ENCODE measurements at places on chromosomes 3 and 15.
A peak's percentile ranks its signal among the peaks of the same experiment; 100 is the strongest.

DNA sequence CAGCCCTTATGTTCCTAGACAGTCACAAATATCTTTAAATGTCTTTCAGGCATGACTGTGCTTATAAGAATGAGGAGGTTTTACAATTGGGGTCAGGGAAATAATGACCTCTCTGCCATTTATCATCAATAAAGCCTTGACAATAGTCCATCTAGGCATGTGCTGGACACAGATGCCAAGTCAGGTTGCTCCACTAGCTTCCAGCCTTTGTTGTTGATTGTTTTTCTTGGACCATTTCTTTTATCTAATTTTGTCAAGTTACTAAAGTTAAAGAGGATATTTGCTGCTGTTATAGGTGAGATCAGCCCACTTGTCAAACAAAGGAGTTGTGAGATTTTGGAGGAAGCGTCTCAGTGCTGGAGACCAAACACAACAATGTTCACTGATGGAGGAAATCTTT, 628.0 kb downstream of the ROBO2 start:
- DNase-seq: no peak

GRCh38 chr15:84816694-84817465, at the start of gene ALPK3:
Gene ALPK3, plus strand, starts transcription at chr15:84817356. Its CDS starts 97 bp downstream, at chr15:84817453.
- no peak for DNase-seq

DNA sequence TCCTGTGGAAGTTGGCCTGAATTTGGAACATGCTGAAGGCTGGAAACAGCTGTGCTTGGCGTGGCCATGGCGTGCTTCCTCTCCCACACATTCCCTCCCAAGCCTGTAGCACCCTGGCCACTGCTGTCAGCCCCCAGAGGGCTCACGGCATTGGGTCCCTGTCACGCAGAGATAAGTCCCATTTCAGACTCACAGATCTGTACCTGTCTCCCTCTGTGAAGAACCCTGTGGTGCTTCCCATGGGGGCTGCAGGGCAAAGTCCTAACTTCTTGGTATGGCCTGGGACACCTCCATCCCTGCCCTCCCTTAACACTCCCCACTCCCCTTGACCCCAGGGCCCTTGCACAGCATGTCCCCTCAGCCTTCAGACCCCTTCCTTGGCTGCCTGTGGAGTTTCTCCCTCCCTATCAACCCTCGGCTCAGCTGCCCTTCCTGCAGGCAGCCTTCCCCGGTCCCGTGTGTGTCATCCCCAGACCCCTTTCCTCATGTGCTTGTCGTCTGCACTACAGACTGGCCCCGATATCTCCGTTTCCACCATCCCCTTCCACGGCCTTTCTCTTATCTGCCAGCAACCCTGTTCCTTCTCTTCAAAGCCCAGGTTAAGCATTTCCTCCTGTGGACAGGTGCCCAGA, 28.6 kb downstream of the ABTB1 start:
- DNase-seq: no peak

DNA sequence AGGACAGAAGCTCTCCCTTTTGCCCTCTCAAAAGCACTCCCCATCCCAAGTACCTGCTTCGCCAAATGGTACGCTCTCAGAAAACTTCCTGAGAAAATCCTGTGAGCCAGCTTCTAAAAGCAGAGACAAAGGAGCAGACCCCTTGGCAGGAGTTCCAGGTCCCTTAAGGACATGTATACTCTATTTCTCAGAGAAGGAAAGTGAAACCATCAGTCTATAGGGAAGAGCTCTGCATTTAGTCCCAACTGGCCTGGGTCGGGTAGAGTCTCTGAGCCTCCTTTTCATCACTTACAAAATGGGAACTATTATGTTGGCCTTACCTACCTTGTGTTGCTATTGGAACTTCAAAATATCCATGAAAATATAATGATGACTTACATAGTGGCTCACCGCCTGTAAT, 19.7 kb downstream of the DAPK2 start:
- no peak for DNase-seq

- peak; percentile 70 for DNase-seq
Measured at GRCh38 chr15:50051811-50052419, 67.1 kb downstream of the ATP8B4 start.

DNA sequence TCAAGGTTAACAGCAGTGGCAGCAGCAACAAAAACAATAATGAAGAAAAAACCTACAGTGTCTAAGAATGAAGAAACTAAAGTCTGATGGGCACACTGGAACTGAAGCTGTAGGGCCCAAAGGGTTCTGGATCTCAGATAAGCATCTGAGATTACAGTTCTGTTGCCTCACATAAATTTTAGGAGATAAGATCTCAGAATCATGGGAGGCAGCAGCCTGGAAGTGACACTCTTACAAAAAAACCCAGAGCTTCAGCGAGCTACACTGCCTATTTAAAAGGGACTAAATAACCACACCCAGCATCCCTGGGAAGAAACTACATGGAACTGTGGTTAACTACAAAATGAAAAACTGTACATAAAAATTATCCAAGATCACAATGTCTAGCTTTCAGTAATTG, 61.2 kb downstream of the PLD1 start:
- no peak for DNase-seq

- no peak for DNase-seq
Measured at GRCh38 chr15:49908236-49908932, 210.6 kb downstream of the ATP8B4 start.

GRCh38 chr3:150666167-150666566, 37.6 kb downstream of the ERICH6 start:
- DNase-seq: no peak

GRCh38 chr3:178754852-178755510, 218.7 kb downstream of the KCNMB2 start:
- no peak for DNase-seq

GRCh38 chr3:114899186-114899931, 247.7 kb downstream of the ZBTB20 start:
- peak; percentile 73 for DNase-seq

DNA sequence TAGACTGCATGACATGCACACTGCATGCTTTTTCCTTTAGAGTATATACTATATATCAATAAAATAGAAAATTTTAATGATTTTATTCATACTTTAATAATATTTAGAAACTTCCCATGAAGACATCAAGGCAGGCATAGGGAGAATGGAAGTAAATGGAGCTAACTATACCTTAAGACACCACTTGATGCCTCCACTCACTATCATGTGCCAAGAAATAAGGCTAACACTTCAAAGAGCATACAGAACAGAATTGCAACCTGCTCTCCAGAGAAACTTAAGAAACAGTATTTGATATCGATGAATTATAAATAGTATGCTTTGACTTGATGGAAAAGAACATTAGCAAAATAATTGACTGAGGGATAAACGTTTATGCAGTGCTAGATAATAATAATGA, 192.6 kb upstream of the MBNL1 start:
- DNase-seq: peak; percentile 52

DNA sequence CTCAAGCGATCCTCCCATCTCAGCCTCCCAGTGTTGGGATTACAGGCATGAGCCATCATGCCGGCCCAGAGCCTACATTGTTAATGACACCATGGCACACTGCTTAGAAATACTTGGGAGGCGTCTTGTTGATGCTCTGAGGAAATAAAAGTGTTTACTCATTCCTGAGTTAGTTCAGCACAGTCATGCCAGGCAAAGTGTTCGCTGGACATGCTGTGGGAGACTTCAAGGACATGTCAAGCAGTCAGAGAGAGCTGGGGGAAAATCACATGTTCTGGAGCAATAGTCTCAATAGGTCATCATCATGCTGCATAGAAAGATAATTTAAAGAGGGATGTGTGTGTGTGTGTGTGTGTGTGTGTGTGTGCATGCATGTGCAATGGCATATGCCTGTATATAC, 37.5 kb downstream of the TTC23 start:
- DNase-seq: no peak

DNA sequence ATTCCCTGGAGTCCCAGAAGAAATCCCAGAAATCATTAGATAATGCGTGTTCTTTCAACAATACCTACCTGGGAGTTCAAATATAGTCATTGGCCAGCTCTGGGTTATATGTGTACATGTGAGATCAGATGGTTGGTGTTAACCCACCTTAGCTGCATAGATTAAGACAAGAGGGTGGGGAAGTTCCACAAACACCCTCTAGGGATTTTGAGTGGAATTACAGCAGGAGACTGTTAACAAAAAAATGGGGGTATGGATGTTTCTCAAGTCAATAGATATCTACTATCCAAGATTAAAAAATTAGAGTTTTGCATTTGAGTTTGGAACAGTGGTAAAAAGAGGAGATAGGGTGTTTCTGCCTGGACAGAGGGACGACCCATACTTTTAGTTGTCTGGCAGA, 282.5 kb upstream of the CNTN3 start:
- DNase-seq: peak; percentile 5

- no peak for DNase-seq
Measured at GRCh38 chr15:41836073-41836472, 2.6 kb upstream of the PLA2G4B start.

DNA sequence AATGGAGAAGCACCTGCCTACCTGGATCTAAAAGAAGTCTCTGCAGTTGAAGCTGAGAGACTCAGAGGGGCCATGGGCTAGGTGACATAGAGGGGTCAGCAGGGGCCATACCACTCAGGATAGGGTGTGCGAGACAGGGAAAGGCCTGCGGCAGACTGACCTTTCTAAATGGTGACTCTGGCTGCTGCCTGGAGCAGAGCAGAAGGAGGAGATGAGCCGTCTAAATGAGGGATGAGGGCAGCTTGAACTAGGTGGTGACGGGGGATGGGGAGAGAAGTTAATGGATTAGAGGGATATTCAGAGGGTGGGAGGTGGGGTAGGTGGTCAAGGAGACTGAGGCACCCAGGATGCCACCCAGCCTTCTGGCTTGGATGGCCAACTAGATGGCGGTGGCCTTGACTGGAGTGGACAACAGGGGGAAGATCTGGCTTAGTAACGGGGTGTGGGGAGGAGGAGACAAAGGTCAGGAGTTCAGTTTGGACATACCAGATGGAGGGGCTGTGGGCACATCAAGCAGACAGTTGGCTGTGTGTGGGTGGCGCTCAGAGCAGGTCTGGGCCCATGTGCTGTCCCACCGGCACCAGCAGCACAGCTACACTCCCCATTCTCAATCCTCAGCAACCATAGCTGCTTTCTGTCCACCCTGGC, 3.2 kb upstream of the ITIH1 start:
- DNase-seq: no peak

- DNase-seq: no peak
Measured at GRCh38 chr15:36898536-36899126, 201.7 kb downstream of the MEIS2 start.

GRCh38 chr3:27536491-27536890, 52.3 kb upstream of the SLC4A7 start:
- no peak for DNase-seq

DNA sequence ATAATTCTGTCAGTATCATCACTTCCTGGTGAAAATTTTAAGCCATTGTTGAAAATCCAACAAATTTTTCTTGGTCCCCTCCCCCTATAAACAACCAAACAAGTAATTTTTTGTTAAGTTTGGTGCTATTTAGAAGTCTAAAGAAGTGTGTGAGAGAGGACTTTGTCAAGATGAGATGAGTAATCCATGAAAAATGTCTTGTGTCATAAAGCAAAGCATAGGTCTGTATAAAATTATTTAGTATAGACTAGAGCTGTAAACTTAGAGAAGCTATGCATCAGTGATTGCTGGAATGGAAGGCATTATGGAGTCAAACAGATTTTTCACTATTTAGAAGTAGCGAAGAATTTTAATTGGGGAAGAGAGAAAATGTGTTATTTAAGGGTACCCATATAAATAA, 31.4 kb downstream of the MAPK6 start:
- no peak for DNase-seq

DNA sequence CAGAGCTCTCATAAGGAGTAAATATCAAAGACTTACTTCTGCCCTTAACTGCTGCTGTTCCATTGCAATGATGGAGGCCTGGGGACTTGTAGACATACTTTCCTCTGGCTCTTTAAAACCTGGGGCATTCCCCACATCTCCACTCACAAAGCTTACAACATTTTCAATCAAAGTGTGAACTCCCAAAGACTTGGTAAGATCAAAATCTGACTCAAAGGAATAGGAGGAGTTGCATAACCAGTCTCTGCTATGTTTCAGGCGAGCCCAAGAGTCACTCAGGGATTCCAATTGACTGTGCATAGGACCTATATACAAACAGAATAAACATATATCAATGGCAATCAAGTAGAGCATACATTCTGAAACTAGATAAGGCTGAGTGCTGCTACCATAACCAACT, 101.5 kb downstream of the FBXL22 start:
- DNase-seq: no peak

DNA sequence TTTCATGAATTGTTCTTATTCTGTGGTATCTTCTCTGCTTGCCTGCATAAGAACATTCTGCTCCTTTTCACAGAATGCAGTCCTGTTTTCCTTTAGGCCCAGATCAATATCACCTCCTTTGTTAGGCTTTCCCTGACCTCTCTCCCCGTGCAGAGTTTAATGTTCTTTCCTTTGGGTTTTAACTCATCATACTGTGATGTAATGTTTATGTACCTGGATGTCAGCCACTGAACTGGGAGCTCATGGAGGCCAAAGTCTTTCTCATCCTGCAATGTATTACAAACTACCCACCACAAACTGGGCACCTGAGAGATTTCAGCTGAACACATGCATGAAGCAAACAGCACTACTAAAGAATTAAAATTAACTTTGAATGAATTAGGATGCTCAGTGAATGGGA, 192.8 kb upstream of the RORA start:
- no peak for DNase-seq

GRCh38 chr3:52246264-52246620, 683 bp downstream of the PPM1M start:
- DNase-seq: no peak

- DNase-seq: peak; percentile 92
Measured at GRCh38 chr3:9914011-9914410, 2.9 kb upstream of the IL17RC start.

GRCh38 chr3:164208821-164209220, 869.5 kb downstream of the SI start:
- DNase-seq: peak; percentile 38

- no peak for DNase-seq
Measured at GRCh38 chr15:23424111-23424904, 22.7 kb downstream of the GOLGA6L2 start.

DNA sequence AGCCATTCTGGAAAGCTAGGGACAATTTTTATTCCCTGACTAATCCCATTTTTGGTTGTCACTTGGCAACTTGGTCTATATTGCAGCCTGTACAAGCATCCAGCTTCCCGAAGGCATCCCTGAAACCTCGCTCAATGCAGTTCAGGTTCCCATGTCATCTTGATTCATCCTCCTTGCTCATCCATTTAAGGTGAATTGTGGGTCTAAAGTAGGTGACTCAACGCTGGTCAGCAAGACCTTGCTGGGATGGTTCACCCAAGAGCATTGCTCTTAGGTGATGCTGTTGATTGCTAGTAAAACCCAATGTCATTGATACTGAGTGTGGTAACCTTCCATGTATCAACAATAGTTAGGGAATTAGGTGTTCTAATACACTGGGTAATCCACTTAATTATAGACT, 13.1 kb upstream of the RAB8B start:
- DNase-seq: no peak

GRCh38 chr3:115626006-115626409, 2.7 kb downstream of the GAP43 start:
- DNase-seq: no peak

DNA sequence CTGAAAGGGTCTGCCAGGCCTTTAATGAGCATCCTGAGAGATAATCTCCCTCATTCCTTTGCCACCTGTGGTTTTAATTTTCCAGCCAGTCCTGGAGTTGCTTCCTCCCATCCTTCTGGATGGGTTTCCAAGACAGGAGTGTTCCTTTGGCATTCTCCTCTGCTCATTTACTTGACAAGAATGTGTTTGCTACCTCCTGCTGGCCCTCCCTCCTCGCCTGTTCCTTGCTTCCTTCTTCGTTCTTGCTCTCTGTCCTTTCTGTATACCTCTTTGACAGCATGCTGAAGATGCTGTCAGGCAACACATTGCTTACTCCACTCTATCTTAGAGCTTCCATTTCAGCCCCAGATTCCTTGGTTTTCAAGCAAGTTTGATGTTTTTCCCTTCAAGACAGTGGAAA, 46.0 kb downstream of the ERC2 start:
- no peak for DNase-seq

- no peak for DNase-seq
Measured at GRCh38 chr3:180188512-180189309, 152.0 kb upstream of the PEX5L start.

Data from T47D (cell line).